Heart left ventricle (tissue), 16 donors: ENCODE measurements at places on chromosomes 2 and 18.

GRCh38 chr18:56233595-56233994 lies 404.8 kb downstream of the TXNL1 start:
- DNase-seq, result peak; percentile 27

DNA sequence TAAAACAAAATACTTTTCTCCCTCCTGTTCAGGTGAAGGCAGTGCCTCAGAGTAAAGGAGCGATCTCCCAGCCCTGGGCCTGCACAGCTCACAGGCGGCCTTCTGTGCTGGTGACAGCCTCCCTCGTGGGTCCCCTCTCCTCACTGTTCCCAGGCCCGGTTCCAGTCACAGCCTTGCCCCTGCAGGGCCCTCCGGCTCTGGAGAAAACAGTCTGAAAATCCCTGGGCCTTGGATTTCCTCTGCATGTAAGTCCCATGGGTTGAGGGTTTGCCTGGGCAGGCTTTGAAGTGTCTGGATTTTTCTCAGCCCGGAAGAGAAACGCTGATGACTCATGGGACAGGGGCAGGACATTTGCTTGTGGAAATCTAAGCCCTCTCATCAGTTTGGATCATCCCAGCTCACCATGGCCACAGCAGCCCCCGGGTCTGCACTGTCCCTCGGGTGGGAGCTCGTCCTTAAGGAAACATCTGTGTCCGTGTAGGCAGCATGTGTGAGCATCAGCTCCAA lies 186.1 kb upstream of the RAB12 start:
- DNase-seq, result no peak

DNA sequence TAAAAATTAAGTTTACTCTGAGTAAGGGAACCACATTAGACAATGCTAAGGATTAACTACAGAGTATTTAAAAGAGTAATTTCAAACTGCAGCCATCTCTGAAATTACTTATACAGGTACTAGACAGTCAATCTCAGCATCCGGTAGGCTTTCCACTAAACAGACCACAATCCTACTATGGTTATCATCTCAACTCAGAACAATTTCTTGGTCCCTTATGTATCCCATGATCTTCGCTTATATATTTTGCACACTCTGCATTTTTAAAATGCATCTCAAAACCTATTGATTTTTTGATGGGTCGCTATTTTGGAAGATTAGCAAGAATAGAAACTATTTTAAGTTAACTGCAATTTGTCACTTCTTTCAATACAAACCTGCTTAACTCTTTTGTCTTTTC lies 1.4 kb downstream of the PPP4R1 start:
- no peak for DNase-seq

DNA sequence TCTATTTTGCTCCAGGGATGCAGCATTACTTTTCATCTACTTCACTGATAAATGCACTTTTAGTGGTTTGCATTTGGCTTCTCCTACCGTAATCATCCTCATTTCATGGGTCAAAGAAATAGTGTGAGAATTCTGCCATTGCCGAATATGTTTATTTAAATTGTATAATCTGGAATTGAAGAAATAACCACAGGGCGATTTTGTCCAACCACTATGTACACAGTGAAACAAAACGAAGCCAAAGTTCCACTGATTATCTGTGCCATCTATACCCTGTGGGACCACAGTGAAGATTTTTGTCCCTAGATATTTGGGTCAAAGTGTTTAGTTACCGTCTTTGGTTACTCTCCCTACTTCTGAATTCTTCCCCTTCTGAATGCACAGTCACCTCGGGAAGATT lies 888.6 kb upstream of the NRXN1 start:
- no peak for DNase-seq

DNA sequence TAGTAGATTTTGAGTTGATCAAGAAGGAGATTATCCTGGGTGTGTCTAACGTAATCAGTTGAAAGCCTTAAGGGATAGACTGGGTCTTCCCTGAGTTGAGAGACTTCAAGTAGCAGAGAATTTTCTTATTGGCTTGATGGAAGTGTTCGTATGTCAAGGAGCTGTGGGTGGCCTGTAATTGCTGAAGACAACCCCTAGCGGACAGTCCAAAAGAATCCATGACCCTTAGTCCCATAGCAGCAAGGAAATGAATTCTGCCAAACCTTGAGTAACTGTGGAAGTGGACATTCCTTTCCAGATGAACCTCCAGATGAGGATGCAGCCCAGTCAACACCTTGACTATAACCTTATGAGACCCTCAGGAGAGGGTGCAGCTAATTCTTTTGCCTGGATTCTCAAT lies 786.3 kb downstream of the SOCS6 start:
- no peak for DNase-seq

DNA sequence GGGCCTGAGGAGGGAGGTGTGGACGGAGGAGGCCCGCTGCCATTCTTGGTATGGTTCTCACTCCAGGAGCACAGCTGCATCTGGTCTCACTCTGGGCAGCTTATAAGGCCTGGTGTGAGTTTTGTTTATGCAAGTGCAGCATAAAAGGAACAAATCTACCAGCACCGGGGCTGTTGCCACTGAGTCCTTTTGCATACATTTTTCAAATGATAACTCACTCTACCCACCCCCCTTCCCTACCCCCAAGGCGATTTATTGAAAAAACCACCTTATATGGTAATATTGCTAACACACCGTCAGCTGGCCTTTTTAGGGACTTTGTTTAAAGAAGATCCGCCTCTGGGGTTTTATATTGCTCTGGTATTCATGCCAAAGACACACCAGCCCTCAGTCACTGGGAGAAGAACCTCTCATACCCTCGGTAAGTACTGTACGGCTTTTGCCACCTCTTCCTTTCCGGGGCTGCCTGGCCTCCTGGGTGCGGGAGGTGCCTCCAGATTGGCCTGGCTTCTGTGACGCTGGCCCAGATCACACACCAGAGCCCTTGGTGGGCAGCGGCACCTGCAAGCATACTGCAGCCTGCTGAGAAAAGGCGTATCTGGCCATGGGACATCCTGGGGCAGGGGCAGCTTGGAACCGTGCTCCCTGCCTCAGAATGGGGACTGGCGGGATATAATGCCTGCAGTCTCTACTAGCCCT lies at the start of gene ACTG2:
TSS of gene ACTG2 (plus strand) at position 378 of the 699 bp plus-strand sequence. CDS start 8,304 bp downstream, outside the sequence.
- DNase-seq, result no peak

DNA sequence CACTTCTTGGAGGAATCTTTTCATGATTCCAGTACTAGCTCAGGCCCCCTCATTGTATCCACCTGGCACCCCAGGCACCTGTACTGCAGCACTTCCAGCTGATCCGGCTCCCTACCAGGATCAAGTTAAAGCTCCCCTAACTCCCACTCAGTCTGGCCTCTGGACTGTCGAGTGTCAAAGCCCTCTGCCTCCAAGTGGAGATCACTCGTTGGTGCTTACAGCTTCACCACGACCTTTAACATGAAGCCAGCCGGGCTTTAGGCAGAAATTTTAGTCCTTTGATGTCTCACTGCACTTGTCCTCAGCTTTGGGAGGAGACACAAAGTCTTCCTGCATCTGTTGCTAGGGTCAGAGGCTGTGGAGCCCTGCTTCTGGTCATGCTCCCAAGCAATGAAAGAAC lies 197.7 kb downstream of the ALPK2 start:
- no peak for DNase-seq

GRCh38 chr18:27778441-27778840 lies 398.5 kb downstream of the CDH2 start:
- DNase-seq, result no peak
